ENCODE measurements at places on chromosomes 4 and X.

DNA sequence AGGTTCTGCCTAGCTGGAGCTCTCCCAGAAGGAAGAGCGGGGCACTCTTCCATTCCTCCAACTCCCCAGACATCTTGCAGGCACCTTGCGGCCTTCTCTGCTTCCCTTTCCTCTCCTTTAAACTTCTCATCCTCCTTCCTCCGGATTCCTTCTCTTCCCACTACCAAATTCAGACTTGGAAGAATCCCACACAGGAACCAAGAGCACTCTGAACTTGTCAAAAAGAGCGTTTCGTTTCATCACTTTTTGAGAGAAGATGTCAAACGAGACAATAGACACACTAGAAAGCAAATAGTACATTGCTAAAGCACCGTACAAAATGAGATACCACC is 512 bp upstream of the UCP1 start:
- DNase-seq = no peak

- DNase-seq = no peak
Observed at GRCh38 chr4:113502476-113502875, 259.1 kb downstream of the CAMK2D start.

DNA sequence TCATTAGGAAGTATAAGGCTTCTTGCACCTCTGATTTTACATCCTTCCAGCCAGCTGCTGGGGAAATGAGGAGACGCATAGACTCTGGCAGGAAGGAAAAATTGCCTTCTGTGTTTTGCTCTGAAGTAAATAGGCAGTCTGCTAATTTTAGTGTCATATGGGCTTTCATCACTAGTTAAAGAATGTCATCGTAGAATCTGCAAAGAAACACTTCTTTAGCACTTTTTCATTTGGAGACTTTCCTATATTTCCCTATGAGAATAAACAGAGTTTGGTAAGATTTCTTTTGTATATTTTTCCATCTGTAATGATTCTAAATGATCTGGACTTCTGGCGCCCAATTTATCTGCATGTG is 3.3 kb downstream of the ADGRL3 start:
- no peak for DNase-seq

GRCh38 chr4:3160438-3160837 is 86.0 kb downstream of the HTT start:
- DNase-seq = no peak

DNA sequence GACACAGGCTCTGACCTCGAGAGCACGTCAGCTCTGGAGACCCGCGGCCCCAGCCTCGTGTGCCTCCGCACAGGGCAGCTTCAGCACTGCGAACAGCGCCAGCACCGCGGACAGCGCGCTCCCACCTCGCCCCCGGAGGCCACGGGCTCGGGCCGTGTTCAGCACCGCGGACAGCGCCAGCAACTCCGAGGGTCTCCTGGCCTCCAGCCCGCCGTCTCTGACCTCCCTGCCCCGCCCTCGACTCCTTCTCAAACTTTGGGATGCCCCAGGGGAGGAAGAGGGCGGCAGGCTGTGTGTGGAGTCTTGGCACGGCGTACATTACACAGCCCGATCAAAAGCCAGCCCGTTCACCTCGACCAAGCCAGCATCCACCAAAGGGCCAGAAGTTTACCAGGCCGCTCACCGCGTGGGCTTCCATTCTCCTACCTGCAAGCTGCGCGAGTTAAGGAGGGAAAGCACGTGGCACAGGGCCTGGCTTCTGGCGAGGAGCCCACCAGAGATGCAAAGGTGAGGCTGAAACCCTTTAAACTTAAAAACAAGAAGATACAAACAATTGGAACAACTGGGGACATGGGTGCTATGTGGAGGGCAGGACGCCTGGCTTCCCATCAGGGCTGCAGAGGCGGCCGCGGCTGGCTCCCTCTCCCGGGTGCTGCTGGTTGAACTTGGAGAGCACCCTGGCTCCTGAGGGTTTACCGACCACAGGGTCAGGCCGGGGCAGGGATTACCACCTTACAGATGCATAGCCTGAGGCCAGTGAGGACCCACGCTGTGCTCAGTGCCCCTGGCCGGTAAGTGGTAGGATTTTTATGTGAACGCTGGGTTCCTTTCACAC is 4.5 kb upstream of the NKX1-1 start:
- peak; percentile 83 for DNase-seq

DNA sequence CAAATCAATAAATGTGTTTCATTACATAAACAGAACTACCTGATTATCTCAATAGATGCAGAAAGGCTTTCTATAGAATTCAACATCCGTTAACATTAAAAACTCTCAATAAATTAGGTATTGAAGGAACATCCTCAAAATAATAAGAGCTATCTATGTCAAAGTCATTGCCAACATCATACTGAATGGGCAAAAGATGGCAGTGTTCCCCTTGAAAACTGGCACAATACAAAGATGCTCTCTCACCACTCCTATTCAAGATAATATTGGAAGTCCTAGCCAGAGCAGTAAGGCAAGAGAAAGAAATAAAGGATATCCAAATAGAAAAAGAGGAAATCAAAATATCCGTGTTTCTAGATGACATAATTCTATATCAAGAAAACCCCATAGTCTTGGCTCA is 466.4 kb downstream of the MAGEE1 start:
- DNase-seq = no peak

DNA sequence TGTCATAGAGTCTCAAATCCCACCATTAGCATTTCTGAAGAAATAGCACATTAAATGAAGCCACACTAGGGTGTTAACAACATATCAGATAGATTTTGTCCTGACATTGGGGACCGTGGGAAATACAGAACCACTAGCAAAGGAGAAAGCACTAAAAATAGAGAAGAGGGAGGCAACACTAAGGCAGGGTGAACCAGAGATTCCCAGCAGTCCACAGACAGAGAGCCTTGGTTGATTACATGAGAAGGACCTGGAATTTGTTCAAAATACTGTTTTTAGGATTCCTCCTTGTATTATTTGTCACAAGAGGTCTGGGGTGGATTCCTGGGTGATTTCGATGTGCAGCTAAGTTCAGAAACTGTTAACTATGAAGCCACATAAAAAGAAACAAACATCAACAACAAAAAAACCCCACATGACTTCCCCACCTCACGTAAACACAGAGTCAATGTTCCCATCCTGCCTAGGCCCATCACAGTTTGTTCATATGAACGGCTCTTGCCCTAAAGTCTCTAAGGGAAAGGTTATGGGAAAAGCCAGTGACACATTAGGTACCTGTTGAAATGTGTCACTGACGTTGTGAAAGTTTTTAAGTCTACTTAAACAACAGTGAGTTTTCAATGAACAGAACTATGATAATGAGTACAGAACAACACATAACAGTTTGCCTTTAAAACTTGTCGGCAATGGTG is 23.6 kb upstream of the GRSF1 start:
- DNase-seq = no peak

GRCh38 chr4:1570291-1571164 is 113.6 kb downstream of the FAM53A start:
- no peak for DNase-seq

GRCh38 chrX:128078545-128078944 is 26.3 kb upstream of the ACTRT1 start:
- DNase-seq = no peak

GRCh38 chr4:5067908-5068307 is 16.6 kb downstream of the STK32B start:
- no peak for DNase-seq

DNA sequence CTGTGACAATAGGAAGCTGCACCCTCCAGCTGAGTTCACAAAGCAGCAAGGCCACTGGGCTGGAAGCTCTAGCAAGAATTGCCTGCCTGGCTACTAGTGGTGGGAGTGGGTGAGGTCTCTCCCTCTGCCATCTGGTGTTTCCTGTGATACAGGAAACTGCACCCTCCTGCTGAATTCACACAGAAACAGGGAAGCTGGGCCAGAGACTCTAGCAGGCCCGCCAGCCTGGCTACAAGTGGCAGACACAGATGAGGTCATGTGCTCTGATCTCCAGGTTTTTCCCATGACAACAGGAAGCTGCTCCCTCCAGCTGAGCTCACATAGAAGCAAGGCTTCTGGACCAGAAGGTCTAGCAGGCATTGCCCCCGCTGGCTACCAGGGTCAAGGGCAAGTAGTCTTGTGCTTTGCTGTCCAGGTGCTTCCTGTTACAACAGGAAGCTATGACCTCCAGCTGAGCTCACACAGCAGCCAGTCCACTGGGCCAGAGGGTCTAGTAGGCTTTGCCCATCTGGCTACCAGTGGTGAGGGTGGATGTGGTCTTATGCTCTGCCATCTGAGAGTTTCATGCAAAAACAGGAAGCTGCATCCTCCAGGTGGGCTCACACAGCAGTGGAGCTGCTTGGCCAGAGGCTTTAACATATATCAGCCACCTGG is 41.5 kb upstream of the ZXDA start:
- no peak for DNase-seq

GRCh38 chrX:12137951-12138360 is 317 bp upstream of the FRMPD4 start:
- peak; percentile 16 for DNase-seq

DNA sequence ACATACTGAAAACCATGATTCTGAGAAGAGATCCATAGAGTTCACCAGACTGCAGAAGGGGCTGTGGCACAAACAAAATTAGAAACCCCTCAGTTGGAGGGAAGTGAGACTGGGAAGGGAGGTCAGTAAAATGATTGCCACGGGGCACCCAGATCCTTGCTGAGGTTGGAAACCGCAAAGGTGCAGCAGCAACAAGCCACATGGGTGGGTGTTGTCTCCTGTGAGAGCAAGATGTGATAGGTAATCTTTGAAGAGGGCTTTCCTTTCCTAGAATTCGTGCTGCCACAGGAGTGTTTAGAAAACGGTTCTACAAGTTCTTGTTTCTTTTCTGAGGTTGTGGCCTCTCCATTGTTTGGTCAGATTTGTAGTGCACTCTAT is 85.5 kb downstream of the NFKB1 start:
- no peak for DNase-seq

GRCh38 chrX:117985241-117985640 is 131.4 kb downstream of the KLHL13 start:
- DNase-seq = no peak

- DNase-seq = no peak
Observed at GRCh38 chr4:93072292-93072691, 756.3 kb upstream of the ATOH1 start.

DNA sequence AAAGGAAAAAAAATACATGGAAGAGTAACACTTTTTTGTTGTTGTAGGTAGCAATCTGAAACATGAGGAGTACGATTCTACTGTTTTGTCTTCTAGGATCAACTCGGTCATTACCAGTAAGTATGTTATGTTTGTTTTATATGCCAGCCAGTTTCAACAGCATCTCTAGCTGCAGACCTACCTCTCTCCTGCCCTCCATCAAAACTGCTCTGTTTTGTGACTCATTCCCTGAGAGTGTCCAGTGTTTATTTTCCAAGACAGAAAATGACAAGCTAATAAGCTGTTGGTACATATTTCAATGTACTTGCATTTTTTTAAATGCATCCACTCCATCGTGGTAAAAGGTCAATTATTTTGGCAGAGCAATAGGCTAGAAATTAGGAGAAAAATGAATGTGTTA is 347 bp downstream of the AMTN start:
- DNase-seq = no peak

- DNase-seq = no peak
Observed at GRCh38 chr4:10619220-10619619, 65.3 kb downstream of the CLNK start.

- DNase-seq = no peak
Observed at GRCh38 chr4:183254162-183254561, 65.9 kb downstream of the CLDN22 start.

DNA sequence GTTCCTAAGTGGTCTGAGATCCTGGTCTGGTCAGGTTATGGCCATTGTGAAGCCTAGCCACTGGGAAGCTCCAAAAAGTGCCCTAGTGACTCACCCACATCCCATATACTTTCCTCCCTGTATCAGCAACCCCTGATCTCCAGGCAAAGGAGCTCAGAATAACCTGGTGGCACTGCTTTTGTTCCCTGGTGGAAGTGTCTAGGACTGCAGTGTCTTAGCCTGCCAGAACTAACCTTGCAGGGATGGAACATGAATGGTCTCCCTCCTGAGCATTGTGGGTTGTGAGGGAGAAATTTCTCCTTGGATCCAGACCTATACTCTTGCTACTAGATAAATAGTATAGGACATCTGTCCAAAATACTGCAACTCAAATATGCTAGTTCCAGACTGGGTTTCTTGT is 27.9 kb upstream of the WDR1 start:
- no peak for DNase-seq

DNA sequence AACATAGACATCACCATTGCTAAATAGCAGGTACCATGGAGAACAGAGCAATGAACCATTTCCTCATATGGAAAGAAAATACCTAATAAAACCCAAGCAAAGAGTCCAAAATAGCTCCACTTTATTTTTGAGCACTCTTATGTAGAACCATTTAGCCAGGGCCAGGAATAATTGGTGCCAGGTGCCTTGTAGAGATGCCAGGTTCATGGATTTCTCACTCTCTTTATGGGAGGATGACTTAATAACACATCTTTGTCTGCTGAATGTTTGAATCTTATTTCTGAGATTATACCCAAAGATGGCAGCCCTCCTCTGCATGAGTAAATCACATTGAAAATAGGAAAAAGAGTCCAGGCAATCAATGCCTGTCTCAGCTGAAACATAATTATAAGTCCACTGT is 212.3 kb upstream of the SFRP2 start:
- no peak for DNase-seq

DNA sequence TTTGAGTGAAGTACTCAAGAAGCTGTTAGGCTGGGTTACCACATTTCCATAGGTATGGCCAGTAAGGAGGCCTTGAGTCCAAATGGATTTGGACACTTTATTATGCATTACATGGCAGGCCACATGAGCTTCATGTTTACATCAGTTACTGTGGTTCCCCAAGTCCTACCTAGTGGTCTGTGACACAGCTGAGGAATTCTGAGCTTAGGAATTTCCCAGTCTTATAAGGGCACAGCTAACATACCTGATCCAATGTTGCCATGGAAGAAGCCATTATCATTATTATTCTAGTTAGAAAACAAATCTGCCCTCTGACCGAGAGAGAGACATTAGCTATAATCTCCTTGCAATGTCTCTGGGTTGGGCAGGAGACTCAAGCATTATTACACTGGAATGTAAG is 174.4 kb upstream of the NUDT10 start:
- no peak for DNase-seq

DNA sequence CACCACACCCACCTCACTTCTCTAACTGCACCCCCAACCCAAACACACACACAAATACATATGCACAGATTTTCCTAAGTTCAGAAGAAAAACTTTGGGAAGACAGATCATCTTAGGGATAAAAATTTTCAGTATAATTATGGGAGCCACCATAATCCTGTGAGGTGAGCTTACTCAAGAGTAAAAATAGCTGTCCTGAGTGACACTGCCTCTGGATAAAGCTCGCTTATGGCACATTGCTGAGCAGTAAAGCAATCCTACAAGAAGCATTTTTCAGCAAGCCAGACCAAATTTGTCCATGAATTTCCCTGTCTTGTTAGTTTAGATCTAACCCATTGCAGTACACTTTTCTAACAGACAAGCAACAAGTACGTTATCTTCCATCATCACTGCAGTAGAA is 83.8 kb downstream of the INPP4B start:
- no peak for DNase-seq

GRCh38 chr4:7572894-7573293 is 138.2 kb upstream of the PSAPL1 start:
- DNase-seq = no peak

- DNase-seq = no peak
Observed at GRCh38 chr4:8920969-8921368, 49.3 kb upstream of the HMX1 start.

- no peak for DNase-seq
Observed at GRCh38 chrX:9746148-9746888, 19.3 kb downstream of the GPR143 start.

- DNase-seq = no peak
Observed at GRCh38 chrX:119121341-119121740, 6.3 kb downstream of the KIAA1210 start.

- no peak for DNase-seq
Observed at GRCh38 chr4:3475041-3475712, 12.1 kb downstream of the DOK7 start.
